ENCODE measurements at places on chromosomes 6 and 20.

- no peak for DNase-seq
Observed at GRCh38 chr20:1686151-1686748, 28.7 kb upstream of the SIRPG start.

DNA sequence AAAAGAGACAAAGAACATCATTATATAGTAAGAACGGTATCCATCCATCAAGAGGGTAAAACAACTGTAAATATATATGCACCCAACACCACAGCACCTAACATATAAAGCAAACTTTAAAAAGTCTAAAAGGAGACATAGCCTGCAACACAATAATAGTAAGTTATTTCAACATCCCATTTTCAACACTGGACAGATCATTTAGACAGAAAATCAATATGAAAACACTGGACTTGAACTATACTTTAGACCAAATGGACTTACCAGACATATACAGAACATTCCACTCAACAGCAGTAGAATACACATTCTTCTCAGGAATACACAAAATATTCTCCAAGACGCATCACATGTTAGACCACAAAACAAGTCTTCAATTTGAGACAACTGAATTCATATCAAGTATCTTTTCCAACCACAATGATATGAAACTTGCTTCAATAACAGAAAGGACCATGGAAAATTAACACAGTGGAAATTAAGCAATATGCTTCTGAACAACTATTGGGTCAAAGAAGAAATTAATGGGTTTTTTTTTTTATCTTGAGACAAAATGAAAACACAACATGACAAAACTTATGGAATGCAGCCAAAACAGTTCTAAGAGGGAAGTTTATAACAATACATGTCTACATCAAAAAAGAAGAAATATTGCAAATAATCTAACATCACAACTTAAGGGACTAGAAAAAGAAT lies 23.9 kb upstream of the ASF1A start:
- no peak for DNase-seq

DNA sequence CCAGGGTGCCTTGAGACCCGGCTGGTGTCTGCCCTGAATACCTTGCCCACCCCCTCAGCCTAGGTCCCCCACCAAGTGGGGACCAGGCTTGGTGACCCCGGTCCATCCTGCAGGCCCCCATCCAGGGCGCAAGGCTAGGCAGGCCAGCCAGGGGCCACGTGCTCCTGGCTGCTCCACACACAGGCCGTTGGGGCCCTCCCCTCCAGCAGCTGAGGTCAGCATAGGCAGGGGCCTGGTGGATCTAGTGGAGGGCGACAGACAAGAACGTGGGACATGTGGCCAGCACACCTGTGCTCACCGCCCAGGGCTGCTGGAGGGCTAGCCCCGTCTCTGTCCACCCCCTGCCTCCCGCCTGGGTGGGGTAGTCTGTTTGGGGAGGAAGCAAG lies 7.5 kb upstream of the HRH3 start:
- DNase-seq, result no peak

GRCh38 chr20:63942250-63942951 lies 13.8 kb downstream of the UCKL1 start:
- DNase-seq, result no peak

DNA sequence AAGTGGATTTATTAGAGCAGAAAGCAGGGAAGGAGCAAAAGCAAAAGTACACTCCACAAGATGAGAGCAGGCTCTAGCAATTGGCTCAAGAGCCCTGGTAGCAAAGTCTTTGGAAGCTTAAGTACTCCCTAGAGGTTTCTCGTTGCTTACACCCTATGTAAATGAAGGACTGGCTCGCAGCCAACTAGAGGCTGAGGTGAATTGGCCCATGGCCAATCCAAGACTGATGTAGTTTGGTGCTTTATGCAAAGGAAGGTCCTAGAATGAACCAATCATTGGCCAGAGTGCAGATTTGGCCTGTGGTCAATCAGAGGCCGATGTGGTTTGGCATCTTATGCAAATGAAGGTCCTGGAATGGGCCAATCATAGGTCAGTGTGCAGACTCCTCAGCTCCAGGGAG lies 191.3 kb upstream of the ARID1B start:
- DNase-seq, result no peak

DNA sequence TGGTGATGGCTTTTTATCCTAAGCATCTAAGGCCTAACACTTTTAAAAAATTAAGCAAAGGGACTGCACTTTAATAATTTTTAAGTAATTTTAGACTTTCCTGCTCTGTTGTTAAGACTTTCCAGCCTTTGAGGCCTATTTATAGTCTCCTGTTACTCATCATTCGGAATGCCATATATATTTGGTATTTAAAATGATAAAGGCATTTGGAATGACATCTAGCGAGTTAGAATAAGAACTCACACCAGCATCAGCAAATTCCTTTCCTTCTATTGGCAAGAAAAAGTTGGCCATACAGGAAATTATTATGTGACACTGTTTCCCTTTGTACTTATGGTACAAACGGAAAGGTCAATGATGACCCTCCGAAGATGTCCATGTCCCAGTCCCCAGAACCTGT lies 88.1 kb upstream of the STMND1 start:
- peak; percentile 47 for DNase-seq

- no peak for DNase-seq
Observed at GRCh38 chr6:30443657-30444450, 45.5 kb upstream of the HLA-E start.

- no peak for DNase-seq
Observed at GRCh38 chr20:48844996-48845395, 17.2 kb upstream of the PREX1 start.

GRCh38 chr20:45626540-45626939 lies 3.0 kb upstream of the WFDC10A start:
- no peak for DNase-seq

GRCh38 chr20:10419550-10420133 lies 14.4 kb downstream of the MKKS start:
- no peak for DNase-seq

DNA sequence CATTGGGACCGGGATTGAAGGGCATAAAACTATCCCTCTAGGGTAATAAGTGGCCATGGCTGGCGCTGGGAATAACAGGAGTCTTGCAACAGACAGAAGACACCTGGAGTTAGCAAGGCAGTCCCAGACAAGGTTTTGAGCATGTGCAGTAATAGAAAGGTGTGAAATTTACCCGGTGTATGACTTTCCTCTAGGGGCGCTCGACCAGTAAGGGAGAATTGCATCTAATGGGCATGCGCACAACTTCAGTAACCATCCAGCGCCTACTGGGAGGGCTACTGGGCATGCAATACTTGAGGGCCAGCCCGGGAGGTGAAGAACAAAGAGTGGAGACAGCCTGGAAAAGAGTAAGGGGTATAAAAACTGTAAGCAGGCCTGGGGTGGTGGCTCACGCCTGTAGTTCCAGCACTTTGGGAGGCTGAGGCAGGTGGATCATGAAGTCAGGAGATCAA lies 32.7 kb downstream of the SERPINB6 start:
- no peak for DNase-seq

GRCh38 chr20:5865604-5866003 lies 84.7 kb downstream of the TRMT6 start:
- DNase-seq, result no peak

DNA sequence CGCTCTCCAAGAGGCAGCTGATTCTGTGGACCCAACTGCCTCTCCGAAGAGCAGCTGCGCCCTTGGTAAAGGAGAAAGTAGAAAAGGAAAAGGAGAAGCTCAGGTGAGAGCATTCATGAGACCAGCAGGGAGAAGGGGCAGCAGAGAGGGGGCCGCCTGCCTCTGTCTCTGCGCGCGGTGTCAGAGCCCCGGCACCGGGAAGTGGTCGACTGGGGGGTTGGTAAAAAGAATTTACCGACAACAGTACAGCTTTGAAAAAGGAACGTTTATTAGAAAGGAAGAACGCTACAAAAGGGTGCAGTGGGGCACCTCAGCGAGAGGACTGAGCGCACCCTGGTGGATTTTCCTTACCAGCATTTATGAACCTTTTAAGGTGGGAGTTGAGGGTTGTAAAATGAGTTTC lies 61.9 kb downstream of the GPR6 start:
- peak; percentile 2 for DNase-seq

GRCh38 chr6:117933471-117933870 lies 26.4 kb downstream of the SLC35F1 start:
- DNase-seq, result no peak

GRCh38 chr6:39228992-39229767 lies at the start of gene KCNK5:
Gene KCNK5 (minus strand): TSS chr6:39229475. CDS start chr6:39229111, 364 bp downstream.
- DNase-seq, result no peak

- no peak for DNase-seq
Observed at GRCh38 chr20:63337786-63338420, 23.2 kb downstream of the CHRNA4 start.

GRCh38 chr6:31693535-31693934 lies 9.6 kb downstream of the ABHD16A start:
- no peak for DNase-seq

DNA sequence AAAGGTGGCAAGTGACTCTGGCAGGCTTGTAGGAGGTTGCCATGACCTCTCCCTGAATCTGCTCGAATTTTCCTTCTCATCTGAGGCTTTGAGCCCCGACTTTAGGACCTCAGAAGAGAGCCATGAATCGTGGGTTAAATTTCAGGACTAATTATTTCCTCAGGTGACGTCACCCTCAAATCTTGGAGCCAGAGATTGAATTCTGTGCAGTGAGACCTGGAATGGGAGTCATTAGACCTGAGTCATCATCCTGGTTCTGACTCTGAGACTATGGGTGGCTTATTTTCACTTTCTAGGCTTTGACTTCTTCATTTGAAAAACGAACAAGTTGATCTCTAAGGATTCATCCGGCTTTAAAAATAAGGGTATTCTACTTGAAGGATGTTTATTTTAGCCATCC lies 48.5 kb upstream of the PDYN start:
- peak; percentile 12 for DNase-seq

- no peak for DNase-seq
Observed at GRCh38 chr6:47502920-47503319, 25.3 kb downstream of the CD2AP start.

DNA sequence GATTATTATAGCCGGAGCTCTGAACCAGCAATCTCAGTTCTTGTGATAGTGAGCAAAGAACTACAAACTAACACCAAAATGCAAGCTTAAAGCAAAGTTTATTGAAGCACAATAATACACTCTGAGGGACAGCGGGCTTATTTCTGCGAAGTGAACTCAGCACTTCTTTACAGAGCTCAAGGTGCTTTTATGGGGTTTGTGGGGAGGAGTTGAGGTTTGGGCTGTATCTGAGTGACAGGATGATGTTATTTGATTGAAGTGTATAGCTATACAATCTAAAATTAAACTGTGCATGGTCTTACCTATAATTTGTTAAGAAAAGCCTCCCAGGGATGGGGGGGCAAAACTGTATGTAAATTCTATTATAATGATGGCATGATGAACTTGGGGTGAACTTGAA lies 1.0 kb upstream of the HFE start:
- no peak for DNase-seq

GRCh38 chr20:49888212-49889000 lies 26.9 kb downstream of the SPATA2 start:
- no peak for DNase-seq

DNA sequence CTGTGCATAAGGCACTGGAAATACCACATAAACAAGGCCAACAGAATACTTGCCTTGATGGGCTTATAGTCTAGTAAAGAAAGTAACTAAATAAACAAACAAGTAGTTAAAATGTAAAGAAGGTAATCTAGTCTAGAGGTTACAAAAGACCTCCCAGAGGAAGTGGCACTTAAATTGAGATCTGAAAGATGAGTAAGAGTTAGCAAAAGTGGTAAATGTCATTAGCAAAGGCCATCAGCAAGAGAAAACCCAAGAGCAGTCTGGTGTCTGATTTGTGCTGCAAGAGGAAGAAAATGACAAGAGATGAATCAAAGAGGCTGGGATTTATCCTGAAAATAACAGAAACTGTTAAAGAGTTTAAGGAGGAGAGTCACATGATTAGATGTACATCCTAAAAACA lies 96.6 kb upstream of the SMLR1 start:
- no peak for DNase-seq

- no peak for DNase-seq
Observed at GRCh38 chr6:97150932-97151331, 132.1 kb downstream of the MMS22L start.

- DNase-seq, result peak; percentile 73
Observed at GRCh38 chr6:105270511-105270910, 90.7 kb upstream of the POPDC3 start.

GRCh38 chr6:169932491-169932890 lies 181.1 kb downstream of the ERMARD start:
- no peak for DNase-seq

DNA sequence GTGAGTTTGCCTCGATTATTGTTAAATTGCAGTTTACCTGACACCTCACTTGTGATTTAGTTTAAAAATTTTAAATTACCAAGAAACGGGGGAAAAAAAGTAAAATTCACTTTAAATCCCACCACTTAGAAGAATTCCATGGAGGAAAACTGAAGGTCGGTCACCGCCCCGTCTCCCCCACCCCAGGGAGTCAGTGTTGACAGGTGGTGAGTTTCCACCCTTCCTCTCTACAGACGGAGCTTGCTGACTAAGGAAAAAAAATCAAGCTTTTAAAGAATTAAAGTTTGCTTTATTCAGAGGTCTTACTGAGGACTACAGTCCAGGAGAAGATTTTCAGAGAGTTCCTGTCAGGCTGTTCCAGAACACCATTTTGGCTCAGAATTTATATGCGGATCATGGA lies 42.3 kb downstream of the SLC22A1 start:
- DNase-seq, result no peak

DNA sequence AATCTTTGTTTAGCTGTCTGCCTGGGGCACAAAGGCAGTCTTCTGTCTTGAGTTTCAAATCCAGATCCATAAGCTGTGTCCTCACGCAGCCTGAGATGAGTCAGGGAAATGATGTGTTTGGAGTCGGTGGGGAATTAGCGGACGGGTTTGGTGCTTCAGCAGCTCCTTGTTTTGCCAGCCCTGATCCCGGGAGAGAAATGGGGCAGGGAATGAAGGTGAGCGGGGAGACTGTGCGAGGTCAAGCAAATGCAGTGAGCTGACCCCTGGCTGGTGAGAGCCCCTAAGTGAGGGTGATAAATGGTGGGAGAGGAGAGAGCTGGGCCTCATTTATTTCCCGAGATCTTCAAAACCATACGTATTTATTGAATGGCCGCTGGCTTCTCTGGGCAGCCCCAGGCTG lies 21.6 kb downstream of the DUSP22 start:
- DNase-seq, result no peak

GRCh38 chr6:18260448-18261106 lies 3.8 kb downstream of the DEK start:
- DNase-seq, result no peak

DNA sequence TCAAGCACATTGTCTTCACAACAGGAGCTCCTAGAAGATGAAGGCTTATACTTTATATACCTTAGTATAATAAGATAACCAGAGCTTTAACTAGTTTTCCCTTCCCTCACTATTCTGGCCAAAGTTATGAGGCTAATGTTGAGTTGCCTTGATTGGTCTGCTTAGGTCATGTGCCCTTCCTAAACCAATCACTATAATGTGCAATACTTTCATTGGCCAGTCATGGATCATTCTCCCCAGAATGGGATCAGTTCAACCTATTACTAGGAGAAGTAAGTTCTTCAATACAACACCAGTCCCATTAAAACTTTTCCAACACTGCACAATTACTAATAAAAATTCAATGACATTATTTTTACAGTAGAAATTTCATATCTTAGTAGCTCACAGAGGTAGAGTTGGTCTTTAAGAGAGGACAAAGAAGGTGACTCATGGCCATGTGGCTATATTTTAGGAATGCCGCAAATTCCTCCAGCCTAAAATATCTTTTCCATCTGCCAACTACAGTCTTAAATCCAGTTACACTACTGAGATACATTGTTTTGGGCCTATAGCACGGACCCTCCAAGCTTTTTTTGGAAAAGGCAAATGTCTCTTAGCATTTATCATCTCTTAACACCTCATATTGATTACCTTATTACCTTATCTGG lies 12.5 kb upstream of the POU3F2 start:
- no peak for DNase-seq

GRCh38 chr20:40958598-40958997 lies 70.0 kb upstream of the TOP1 start:
- DNase-seq, result no peak
